DMS53 (cell line): ENCODE measurements at places on chromosomes 1 and 21.

DNA sequence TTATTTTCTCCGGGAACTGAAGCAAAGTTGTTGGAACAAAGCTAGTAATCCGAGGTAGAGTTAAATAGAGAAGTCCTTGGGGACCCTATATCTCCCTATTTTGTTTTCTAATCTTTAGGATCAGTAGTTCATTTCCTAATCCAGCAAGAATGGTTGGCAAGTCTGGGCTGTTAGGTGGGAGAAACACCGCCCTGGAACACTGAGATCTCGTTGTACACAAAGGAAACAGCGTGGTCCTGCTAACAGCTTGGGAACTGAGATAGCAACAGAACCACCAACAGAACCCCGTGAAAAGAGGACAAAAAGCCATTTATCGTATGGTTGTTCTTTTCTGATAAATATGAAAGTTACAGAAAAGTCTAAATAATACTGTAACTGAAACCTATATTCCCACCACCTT, 121.9 kb upstream of the CDC42BPA start:
- DNase-seq: no peak

DNA sequence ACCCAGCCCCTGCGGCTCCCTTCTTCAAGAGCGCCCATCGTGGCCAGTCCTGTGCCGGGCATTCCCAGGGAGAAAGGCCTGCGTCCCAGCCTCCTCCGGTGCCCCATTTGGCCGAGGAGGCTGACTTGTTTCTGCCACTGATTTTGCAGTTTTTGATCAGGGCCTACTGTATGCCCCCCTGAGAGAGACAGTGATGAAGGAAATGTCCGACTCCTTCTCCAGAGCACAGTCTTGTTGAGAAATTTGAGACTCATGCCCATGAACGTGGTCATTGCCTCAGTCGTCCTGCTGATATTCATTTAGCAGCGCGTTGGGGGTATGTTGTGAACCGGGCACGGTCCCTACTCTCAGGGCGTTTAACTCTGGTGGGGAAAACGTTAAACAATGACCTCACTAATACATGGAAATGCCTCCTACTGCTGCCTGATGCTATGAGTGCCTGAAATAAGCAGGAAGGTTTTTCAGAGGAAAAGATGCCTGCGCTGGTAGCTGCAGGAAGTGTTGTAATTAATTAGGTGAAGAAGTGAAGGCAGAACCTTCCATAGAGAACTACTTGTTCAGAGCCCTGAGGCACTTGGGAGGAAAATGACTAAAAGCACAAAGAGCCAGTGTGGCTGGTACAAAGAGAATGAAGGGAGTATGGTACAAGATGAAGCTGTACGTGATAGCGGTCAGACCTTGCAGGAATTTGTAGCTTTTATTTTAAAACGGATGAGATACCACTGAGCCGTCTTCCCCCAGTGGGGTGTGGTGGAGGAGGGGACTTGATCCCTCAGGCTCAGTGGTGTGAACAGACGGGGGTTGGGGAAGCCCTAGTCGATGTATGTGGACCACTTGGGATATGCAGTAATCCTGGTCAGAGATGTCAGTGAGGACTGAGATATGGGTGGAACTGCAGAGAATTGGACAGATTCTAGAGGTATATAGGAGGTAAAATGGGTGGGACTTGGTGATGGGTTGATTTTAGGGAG, 730 bp downstream of the ZCCHC17 start:
- DNase-seq: peak; percentile 38

- no peak for DNase-seq
Measured at GRCh38 chr21:45420061-45421041, 15.4 kb downstream of the COL18A1 start.

DNA sequence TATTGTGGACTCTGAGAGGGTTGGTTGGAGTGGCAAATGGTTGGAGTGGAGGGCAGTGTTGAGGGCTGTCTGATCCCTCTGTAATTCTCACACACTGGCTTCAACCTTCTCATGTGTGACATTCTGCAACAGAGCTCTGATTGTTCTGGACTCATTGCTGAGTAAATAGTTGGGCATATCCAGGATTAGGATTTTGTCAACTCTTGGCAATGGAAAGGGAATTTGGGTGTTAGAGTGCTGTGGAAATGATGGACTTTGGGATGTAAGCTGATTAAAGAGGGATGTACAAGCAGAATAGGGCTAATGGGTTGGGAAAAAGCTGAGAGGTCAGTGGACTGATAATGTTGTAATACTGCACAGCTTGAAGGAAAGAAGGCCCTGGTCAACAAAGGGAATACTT, 16.5 kb downstream of the TLCD4 start:
- DNase-seq: no peak

GRCh38 chr1:37629726-37630425, 4.8 kb downstream of the RSPO1 start:
- no peak for DNase-seq

GRCh38 chr1:89147678-89148658, 22.1 kb upstream of the GBP2 start:
- peak; percentile 25 for DNase-seq

DNA sequence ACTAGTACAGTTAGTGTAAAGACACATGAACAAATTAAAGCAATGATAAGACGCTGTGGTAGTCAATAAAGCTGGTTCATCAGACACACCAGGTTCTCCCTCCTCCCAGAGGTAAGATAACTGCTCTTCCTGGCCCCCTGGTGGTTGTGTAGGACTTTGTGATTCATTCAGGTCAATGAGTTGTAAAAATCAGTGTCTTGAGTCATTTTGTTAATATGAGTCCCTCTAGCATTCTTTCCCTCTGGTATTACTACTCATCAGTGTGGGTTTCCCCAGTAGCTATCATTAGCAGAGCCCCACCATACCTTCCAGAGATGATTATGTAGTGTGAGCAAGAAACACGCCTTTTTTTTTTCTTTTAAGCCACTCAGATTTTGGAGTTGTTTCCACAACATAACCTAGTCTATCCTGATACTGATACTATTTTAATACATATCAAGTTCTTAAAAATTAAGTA, 3.6 kb upstream of the SETDB1 start:
- peak; percentile 89 for DNase-seq

DNA sequence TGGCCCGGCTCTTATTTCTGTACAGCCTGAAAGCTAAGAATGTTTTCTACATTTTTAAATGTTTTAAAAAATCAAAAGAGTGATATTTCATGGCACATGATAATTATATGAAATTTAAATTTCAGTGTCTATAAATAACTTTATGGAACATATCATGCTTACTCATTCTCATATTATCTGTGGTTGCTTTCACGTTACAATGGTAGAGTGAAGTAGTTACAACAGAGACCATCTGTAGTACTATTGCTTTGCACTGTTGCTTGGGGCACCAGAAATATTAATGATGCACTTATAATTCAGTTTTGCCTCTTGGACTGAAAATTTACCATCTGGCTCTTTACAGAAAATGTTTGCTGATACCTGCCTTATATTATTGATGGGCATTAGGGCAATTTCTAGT, 481.6 kb downstream of the PLPP3 start:
- no peak for DNase-seq

DNA sequence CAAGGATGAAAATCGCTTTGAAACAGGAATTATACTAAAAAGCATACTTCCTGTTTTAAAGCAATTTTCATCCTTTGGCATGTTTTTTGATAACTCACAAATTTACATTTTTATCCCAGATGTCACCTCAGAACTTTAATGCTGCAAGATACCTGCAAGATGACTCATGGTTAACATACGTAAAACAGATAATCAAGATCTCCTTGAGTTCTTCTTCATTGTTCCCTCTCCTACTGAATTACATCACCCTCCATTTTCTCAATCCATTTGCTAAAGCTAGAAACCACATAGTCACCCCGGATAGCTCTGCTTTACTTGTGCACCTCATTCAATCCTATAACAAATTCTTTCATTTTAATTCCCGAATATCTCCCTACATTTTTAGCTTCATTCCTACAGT, 1114.2 kb downstream of the PLA2G4A start:
- no peak for DNase-seq

DNA sequence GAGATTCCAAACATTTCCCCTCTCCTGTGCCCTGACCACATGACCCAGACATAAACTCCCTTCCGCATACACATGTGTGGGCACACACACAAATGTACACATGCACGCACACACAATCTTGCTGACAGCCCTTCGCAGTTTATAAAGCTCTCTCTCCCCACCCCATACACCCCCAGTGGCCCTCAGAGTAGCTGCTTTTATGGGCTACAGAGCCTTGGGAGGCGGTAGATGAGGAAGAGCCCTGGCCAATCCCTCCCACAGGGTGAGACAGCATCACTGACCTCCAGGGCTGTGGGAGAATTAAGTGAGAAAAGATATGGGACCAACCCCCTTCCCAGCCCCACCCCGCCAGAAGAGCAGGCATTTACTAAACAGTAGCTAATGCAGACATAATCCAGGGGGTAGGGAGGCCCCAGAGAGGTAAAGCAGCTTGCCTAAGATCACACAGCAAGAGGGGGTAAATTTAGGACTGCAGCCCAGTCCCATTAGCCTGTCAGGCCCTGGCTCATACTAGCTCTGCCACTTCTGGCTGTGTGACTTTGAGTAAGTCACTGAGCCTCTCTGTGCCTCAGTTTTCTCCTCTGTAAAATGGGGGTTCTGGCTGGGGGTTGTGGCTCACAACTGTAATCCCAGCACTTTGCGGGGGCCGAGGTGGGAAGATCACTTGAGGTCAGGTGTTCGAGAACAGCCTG, 5.1 kb downstream of the SDC3 start:
- peak; percentile 26 for DNase-seq

- peak; percentile 89 for DNase-seq
Measured at GRCh38 chr1:161792740-161793139, 26.6 kb downstream of the ATF6 start.

- DNase-seq: no peak
Measured at GRCh38 chr1:112628516-112628915, 8.9 kb downstream of the CAPZA1 start.

GRCh38 chr1:214579183-214579582, 23.8 kb upstream of the CENPF start:
- DNase-seq: no peak

DNA sequence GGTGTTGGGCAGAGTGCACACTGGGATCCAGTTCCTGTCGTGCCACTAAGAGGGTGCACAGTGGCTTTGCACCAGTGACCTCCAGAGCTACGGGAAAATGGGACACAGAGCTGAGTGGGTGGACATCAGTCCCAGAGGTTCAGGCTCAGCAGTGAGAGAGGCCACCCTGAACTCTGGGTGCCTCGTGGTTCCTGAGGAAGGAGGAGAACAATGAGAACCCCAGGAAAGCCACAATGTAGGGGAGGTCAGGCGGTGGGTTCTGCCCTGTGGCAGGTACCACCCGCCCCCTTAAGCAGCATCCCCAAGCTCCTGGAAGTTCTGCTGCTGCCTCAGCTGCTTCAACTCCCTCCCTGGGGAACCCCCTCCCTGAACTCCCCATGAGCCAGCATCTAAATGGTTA, 112.2 kb downstream of the GRIK3 start:
- no peak for DNase-seq

GRCh38 chr1:193222056-193222615, 35.7 kb upstream of the B3GALT2 start:
- DNase-seq: no peak

GRCh38 chr1:206933333-206933945, 11.7 kb upstream of the FCMR start:
- peak; percentile 71 for DNase-seq

- no peak for DNase-seq
Measured at GRCh38 chr1:47561523-47562007, 123.7 kb downstream of the FOXD2 start.

DNA sequence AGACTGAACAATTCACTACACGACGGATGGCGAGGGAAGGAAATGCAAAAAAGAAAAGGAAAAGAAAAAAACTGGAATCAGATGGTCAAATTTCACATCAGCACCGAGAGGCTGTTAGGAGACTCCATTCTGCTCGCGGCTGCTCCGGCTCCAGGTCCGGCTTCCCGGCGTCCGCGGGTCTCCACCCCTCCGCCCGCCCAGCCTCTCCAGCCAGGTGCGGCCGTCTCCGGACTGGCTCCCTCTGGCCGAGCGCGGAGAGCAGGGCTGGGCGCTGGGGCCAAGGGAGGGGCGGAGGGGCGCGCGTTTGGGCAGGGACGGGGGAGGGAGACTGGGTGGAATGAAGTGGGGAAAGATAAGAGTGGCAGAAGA, 332 bp downstream of the KCNJ6 start:
- DNase-seq: no peak

GRCh38 chr1:229032375-229032774, 238.5 kb upstream of the RAB4A start:
- DNase-seq: no peak
